ENCODE measurements at places on chromosomes 3 and 15.

DNA sequence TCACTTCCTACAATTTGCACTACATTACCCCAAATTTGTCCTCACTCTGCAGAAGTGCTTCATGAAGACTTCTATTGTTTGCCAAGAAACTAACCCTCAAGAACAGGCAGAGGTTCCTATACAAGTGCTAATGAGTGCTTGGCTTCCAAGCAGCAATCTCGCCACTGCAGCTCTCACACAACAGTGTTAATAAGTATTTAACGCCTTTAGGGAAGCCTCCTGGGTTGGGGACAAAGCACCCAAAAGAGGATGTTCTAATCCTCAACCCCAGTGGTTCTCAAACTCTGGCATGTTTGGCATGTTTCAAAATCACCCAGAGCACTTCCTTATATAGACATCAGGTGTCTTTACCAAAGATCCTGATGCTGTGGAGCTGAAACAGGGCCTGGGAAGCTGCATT, 64.6 kb downstream of the ZIC4 start:
- DNase-seq = no peak

GRCh38 chr3:45135959-45136358, 10.2 kb downstream of the CDCP1 start:
- DNase-seq = no peak

GRCh38 chr3:139122221-139122581, 77.5 kb upstream of the PRR23C start:
- DNase-seq = no peak

DNA sequence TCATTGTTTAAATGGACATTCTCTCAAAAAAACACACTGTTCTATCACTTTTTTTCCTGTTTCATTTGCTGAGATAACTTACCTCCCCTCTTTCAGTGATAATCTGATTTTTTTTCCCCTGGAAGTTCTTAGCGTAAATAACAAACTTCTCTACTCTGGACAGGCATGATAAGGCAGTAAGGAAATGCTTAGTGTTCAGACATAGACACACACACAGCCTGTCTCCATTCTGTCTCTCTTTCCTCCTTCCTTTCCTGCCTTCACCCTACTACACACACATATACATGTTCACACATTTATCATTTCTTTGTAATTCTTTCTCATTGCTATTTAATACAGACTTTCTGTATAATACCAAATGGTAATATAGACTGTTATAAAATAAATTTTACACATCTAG, 470.8 kb upstream of the ROBO1 start:
- no peak for DNase-seq

DNA sequence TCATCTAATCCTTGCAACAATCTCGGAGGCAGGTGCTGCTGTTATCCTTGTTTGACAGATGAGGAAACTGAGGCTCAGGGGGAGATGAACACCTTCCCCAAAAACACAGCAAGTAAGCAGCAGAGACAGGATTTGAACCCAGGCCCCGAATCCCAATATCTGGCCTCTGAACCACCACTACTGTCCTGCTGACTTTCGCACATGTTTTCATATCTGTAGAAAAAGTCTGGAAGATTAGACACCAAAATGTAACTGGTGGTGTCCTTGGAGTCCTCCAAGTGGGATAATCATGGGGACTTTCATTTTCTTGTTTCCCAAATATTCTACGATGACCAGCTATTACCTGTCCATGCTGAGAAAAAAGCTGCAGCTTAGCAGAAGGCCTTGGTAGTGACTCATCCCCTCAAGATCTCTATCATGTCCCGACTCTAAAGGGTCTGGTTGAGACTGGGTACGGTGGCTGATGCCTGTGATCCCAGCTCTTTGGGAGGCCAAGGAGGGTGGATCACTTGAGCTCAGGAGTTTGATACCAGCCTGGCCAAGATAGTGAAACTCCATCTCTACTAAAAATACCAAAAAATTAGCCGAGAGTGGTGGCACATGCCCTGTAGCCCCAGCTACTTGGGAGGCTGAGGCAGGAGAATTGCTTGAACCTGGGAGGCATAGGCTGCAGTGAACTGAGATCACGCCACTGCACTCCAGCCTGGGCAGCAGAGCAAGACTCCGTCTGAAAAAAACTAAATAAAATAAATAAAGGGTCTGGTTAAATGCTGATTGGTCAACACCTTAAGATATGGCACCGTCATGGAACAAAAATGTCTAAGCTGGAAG, 8.6 kb downstream of the IRAK2 start:
- DNase-seq = no peak

DNA sequence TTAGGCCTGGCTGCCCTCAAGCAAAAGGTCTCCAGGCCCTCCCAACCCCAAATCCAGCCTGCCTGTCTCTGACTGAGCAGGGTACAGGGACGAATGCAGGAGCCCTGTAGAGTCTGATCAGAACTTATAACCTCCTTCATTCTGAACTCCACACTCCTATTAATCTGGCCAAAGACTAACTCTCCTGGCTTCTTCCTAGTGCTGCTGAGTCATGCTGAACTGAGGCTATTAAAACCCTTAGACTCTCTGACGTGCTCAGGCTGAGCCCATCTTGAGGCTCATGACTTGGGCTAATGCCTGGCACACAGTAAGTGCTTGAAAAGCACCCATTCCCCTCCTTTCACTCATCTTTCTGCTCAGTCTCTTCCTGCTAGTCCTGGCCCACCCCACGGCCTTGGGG, 81.9 kb downstream of the NUP210 start:
- no peak for DNase-seq

DNA sequence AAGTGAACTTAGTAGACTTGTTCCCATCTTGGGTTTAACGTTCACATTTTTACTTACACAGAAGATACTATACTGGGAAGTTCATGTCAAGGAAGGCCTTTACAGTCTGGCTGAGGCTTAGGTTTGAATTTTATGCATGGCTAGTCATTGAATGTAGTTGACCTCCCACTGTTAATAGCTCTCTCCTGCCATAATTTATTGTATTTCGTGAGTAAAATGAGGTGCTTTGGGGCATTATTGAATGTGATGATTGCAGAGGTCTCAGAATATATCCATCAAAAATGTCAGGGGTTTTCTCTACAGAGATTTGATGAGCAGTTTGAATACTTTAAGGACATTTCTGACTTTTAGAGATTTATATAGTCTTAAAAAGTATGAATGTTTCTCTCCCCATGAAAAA, 356.6 kb upstream of the GRM7 start:
- no peak for DNase-seq

DNA sequence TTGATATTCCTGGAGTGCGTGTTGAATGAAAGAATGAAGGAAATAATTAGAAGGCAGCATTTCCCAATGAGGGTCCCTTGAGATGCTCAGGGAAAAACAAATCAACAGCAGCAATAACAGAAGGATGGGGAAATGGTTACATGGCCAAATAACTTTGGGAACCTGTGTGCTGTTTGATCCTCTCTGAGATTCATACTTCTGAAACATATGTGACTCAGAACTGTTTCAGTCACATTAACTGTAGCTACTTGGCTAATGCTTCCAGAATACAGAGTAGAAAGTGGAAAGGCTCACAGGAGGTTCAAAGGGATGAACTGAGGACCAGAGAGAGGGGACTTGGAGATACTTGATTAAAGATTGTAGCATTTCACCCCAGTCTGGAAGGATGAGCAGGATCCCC, 258.2 kb downstream of the SLCO3A1 start:
- DNase-seq = no peak

- DNase-seq = no peak
Observed at GRCh38 chr15:69380726-69381105, 33.4 kb upstream of the KIF23 start.

DNA sequence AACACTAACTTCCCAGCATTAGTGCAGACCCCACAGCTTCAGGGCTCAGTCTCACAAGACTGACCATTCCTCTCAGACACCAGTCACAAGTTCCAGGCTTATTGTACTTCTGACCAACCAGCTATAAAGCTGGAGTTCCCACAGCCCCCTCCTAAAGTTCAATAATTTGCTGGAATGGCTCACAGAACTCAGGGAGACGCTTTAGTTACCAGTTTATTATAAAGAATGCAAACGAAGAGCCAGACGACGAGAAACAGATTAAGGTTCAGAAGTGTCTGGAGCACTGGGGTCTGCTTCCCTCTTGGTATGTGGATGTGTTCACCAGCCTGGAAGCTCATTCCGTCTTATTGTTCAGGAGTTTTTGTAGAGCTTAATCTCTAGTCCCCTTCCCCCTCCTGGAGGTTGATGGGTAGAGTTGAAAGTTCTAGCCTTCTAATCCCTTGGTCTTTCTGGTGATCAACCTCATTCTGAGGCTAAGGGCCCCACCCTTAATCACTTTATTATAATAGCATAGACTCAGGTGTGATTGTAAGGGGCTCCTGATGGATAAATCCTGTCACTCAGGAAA, 4.8 kb upstream of the CSRNP1 start:
- no peak for DNase-seq

DNA sequence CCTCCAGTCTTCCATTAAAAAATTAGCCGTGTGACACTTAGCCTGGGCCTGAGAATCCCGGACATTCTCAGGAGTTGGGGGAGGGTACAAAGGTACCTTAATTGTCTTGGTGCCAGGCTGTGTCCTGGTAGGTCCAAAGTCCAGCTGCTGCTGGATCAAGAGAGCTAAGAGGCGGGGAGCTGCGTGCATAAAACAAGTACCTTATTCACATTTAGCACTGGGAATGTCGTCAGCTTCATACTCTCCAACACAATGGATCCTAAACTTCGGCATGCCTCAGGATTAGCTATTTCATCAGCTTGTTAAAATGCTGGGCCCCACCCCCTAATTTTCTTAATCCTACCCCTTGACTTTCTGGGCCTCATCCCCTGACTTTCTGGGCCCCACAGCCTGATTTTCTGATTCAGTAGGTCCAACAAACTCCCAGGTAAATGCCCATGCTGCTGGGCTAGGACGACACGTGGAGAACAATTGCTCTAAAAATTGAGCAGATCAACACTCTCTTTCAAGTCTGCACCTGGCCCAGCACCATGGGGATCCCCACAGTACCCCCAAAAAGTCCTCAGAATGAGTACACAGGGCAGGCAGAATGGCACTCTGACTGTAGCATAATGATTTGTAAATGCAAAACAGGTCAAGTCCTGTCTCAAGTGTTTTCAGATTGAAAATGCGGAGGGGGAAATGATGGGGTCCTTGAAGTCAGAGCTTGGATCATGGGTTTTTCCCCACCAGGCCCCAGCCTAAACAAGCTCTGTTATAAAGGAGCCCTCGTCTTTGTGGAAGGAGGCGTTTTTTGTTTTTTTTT, 5.6 kb upstream of the AEN start:
- no peak for DNase-seq

- DNase-seq = no peak
Observed at GRCh38 chr15:94411846-94412245, 180.5 kb downstream of the MCTP2 start.

- no peak for DNase-seq
Observed at GRCh38 chr3:184727357-184728009, 15.6 kb upstream of the MAGEF1 start.

- DNase-seq = no peak
Observed at GRCh38 chr3:17908399-17909191, 166.2 kb upstream of the TBC1D5 start.

- no peak for DNase-seq
Observed at GRCh38 chr3:49454458-49454857, 15.6 kb upstream of the DAG1 start.

DNA sequence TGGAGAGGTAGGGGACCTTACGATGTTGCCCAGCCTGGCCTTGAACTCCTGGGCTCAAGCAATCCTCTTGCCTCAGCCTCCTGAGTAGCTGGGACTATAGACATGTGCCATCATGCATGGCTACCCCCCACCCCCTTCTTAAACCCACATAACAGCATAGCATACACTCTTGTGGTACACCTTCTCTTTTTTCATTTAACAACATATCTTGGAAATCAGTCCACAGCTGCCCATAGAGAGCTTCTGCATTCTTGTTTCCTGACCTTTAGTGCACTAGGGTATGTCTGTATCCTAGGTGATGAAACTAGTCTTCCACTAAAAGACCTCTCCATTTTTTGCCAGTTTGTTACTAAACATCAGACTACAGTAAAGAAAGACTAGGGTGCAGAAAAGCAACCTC, 33.0 kb downstream of the SLC28A1 start:
- DNase-seq = no peak

GRCh38 chr3:143910756-143911155, 60.9 kb upstream of the DIPK2A start:
- no peak for DNase-seq

DNA sequence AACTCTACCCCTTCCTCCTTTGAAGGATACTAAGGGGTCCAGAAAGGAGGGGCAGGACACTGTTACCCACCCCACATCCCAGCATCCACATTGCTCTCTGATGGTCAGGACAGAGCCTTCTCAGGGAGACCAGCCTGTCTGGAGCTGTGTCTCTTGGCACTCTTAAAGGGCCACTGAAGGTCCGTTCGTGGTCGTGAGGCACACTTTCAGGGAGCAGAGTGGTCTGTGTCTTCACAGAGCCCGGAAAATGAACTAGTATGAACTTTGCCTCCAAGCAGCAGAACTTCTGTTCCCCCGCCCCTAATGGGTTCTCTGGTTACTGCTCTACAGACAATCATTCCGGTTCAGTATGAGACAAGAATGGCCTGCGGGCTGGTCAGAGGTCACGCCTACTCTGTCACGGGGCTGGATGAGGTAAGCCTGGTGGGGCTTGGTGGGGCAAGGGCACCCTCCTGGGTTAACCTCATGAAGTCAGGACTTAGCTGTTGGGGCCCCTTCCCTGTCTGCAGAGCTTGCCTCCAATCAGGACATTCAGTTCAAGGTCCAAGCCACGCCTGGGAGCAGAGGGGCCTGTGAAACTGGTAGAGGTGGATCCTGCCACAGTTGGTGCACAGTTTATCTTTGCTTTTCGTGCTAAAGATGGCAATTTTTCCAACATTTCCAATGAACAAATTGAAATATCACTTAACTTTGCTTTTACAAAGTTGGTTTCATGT, 33.2 kb downstream of the CAPN3 start:
- DNase-seq = no peak

DNA sequence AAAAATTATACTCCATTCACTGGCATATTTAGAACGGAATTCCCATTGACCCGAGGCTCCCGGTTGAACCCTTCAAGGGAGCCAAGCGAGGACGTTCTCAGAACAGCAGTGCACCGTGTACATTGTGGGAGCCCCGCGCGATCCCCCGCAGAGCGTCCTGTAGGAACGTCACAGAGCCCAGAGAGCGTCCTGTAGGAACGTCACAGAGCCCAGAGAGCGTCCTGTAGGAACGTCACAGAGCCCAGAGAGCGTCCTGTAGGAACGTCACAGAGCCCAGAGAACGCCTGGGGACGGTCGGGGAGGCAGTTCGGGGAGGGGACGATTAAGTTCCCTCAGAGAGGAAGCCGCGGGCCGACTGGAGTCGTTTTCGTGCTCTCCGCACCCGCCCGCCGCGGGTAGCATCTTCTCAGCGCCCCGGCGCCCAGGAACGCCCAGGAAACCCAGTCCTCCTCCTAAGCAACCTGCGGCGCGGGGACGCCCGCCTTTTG, 506 bp upstream of the ATP1B3 start:
- DNase-seq = peak; percentile 63

- no peak for DNase-seq
Observed at GRCh38 chr15:50234764-50235163, 30.8 kb downstream of the HDC start.

- DNase-seq = no peak
Observed at GRCh38 chr3:99543796-99544195, 94.6 kb upstream of the COL8A1 start.

GRCh38 chr3:64832098-64832497, 144.3 kb upstream of the ADAMTS9 start:
- no peak for DNase-seq

- DNase-seq = no peak
Observed at GRCh38 chr15:51371266-51371665, 29.8 kb downstream of the GLDN start.

GRCh38 chr15:70436428-70436827, 326.9 kb downstream of the UACA start:
- no peak for DNase-seq

GRCh38 chr3:55588146-55588765, 101.2 kb upstream of the WNT5A start:
- no peak for DNase-seq

- no peak for DNase-seq
Observed at GRCh38 chr15:78796510-78796909, 14.8 kb downstream of the ADAMTS7 start.

Measured in stimulated activated CD4-positive, alpha-beta T cell treated with anti-CD3 and anti-CD28 coated beads, Interleukin-4, amount 100 ng/mL, for 48 hours (primary cell).